ENCODE measurements at places on chromosomes 7 and 10.

DNA sequence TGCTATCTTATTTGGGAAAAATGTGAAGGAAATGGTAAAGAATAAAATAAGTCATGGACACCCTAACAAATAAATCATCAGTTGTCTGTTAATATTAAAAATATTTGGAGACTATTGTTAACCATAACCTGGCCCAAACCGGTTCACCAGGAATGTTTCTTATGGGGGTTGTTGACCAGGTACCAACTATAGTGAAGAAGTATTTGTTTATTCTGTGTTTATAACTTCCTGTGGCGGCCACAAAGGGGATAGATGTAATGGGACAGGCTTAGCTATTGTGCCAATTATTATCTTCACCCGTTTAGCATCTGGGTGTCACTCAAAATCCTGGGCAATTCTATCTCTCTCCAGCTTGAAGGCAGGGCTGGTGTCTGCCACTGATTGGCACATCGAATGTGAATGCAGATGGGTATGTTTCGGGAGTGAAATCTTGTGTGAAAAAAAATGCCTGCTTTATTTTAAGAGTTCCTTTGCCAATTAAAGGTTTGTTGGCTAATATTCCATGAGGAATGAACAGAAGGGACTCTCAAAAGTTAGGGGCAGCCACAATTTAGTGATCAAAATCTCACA is 500.9 kb downstream of the ARL4A start:
- DNase-seq = peak; percentile 15

DNA sequence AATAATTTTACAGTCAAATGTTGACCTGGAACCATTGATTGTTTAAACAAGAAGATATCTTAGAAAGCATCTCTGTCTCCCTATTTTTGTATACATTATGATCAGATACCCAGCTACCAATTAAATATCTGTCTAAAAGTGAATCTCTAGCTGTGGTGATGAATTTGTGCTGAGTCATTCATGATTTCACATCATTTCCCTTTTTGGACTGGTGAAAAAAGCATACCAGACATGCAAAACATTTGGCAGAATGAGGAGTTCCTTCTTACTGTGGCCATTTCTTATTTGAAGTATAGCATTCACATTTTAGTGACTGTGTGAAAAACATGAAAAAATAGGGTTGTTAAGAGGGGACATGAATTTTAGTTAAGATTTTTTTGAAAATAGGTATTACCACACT is 98.0 kb upstream of the GATA3 start:
- DNase-seq = no peak

- DNase-seq = peak; percentile 62
Measured at GRCh38 chr7:73893342-73894101, 32.6 kb downstream of the TMEM270 start.

- no peak for DNase-seq
Measured at GRCh38 chr10:6382081-6382480, 179.3 kb downstream of the PFKFB3 start.

GRCh38 chr10:110485541-110485940 is 12.2 kb upstream of the DUSP5 start:
- no peak for DNase-seq

Data from NCI-H2171 treated with DMSO at 0.1 percent for 48 hours (cell line).